ENCODE measurements at places on chromosomes 2 and 18. TPM values are rescaled to one million over a fixed set of nuclear protein-coding genes. Genes with fewer than 3 reads are reported as not detected.
A peak's percentile ranks its signal among the peaks of the same experiment; 100 is the strongest.

GRCh38 chr2:119755906-119756305 is 3.8 kb upstream of the PTPN4 start:
- no peak for DNase-seq

- no peak for DNase-seq
Measured at GRCh38 chr2:237118025-237118424, 32.3 kb downstream of the COPS8 start.

- no peak for DNase-seq
Measured at GRCh38 chr2:154537024-154537423, 161.5 kb upstream of the KCNJ3 start.

- DNase-seq = no peak
Measured at GRCh38 chr2:192484903-192485302, 290.2 kb upstream of the TMEFF2 start.

Gene MAL
- total RNA-seq = not detected

DNA sequence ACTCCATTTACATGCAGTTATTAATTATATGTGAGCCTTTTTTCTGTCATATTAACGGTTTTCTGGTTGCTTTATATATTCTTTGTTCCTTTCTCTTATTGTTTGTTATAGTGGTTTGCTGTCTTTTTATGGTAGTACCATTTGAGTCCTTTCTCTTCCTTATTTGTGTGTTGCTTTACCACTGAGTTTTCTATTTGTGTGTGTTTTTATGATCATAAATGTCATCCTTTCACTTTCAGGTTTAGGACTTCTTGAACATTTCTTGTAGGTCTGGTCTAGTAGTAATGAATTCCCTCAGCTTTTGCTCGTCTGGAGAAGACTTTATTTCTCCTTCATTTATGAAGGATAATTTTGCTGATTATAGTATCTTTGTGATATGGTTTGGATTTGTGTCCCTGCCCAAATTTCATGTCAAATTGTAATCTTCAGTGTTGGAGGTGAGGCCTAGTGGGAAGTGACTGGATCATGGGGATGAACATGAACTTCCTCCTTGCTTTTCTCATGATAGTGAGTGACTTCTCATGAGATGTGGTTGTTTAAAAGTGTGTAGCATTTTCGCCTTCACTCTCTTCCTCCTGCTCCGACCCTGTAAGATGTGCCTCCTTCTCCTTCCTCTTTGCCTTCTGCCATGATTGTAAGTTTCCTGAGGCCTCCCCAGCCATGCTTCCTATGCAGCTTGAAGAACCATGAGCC is 11.5 kb downstream of the GCC2 start:
- no peak for DNase-seq

GRCh38 chr2:10136101-10136934 is 13.8 kb downstream of the RRM2 start:
- no peak for DNase-seq

Gene CEBPZOS
- total RNA-seq = 6.7 TPM

DNA sequence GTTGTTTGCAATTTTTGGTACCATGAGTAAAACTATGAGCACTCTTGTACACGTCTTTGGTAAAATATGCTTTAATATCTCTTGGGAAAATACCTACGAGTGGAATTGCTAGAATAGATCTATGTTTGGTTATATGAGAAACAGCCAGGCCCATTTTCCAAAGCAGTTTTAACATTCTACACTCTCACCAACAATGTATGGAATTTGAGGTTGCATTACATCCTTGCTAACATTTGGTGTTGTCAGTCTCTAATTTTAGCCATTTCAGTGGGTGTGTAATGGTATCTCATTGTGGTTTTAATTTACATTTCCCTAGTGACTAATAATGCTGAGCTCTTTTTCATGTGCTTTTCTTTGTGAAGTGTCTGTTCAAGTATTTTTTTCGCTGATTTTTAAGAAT is 118.9 kb upstream of the TCF4 start:
- DNase-seq = no peak

- DNase-seq = no peak
Measured at GRCh38 chr18:24727685-24728084, 267.2 kb downstream of the HRH4 start.

GRCh38 chr2:101788565-101788964 is 91.1 kb downstream of the MAP4K4 start:
- DNase-seq = no peak

DNA sequence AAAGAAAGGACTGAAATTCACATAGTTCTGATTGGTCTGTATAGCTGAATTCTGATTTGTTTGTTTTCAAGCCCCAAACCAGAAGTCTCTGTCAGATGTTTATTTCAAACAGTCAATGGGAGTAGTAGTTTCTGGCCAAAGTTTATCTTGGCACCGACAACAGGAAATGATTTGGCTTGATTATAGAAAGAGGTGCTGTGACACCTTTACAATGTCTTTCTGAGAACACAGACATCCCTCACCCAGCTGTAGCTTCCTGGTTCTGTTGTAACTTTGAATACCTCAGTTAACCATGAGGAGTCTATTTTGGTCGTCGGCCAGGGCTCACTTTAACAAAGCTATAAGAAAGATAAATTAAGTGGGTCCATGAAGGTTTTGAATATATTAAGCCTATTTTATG is 545.0 kb upstream of the ZNF804A start:
- peak; percentile 16 for DNase-seq

GRCh38 chr2:150612957-150613710 is 125.7 kb upstream of the RND3 start:
- DNase-seq = no peak

DNA sequence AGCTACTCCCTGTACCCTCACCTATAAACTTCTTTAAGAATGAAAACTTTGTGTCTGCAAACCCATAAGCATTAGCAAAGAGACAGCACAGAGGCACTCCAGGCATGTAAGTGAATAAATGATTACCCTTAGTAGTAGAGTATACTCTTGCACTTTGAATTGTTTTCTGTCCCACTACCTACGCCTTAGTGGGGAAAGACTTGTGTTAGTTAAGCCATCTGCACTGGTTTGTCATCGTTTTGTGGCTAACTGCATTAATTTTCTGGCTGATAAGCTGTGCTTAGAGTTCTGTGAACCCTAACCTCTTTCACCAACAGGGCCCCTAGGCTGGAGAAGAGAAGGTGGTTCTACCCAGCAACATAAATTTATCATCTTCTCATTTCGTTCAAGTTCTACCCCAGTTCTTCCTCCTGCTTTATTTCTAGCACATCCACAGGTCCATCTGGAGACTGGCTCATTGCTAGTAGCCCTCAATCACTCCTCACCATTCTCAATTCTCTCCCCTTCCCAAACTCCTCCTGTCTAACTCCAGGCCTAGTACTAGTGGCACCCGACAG is 710 bp downstream of the LMAN2L start:
- no peak for DNase-seq
